Gastrocnemius medialis (tissue), 4 donors: ENCODE measurements at places on chromosomes 11 and 22.
A peak's percentile ranks its signal among the peaks of the same experiment; 100 is the strongest.

DNA sequence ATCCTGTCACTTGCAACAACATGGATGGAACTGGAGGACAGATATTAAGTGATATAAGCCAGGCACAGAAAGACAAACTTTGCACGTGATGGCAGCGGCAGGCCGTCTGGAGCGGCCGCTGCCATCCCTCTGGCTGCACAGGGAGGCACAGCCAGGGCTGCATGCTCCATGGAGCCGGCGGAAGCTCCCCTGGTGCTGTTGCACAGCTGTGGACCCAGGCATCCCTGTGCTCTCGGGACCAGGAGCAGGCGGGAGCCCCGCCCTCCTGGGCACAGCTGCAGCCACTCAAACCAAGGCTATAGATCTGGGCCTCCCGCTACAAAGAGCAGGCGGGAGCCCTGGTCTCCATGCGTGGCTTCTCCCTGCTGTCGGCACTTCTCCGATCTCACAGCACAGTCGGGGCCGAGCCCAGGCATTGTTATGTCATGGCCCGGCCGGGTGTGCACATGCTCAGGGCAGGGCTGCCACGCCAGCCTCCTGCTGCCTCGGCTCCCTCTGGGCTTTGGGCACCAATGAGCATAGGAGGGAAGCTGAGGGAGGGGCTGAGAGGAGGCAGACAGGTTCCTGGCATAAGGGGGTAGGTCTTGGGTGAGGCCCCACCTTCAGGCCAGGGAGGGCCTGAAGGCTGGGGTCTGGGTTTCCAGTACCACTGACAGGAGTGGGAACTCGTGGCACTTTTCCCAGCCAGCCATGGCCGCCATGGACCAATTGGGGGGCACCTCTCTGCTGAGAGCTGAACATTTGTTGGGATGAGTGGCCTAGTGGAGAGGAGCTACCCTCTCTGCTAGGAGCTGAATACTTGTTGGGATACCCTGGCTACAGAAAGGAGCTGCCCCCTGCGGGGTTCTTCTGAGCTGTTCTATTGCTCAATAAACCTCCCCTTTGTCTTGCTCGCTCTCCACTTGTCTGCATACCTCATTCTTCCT is 16.7 kb downstream of the RRP8 start:
- no peak for DNase-seq

- no peak for DNase-seq
Measured at GRCh38 chr11:76859708-76860227, 950 bp upstream of the ACER3 start.

DNA sequence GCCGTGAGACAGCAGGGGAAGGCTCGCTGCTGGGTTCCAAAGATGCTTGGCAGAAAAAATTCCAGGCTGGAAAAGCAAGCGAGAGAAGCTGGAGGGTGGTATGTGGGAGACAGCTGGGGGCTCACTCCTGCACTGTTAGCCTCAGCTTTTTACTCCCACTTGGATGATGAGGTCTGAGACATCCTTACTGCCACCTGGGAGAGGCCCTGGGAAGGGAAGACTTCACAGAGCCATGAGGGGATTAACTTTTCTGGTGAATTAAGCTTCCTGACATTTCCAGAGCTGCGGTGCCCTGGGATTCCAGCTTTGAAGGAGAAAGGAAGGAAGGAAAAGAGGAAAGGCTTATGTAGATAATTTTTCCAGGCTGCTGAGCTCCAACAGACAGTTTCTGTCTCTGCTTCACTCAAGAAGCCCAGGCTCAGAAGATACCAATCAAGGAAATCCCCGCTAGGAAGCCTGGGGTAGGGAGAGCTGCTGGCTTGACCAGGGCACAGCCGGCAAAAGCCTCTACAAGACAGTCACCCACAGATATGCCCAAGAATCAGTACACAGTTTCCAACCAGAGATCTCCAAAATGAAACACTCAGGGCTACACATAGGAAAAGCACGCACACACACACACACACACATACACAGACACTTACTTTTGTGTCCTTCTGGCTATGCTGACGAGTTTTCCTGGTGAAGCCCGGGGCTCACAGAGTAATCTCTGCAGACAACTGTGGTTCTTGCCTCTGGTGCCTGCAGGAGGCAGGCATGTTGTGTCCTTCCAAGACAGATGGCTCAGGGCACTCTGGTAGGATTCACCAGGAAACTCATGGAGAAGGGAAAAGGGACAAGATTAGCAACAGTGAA is 907 bp downstream of the MCHR1 start:
- DNase-seq = no peak

DNA sequence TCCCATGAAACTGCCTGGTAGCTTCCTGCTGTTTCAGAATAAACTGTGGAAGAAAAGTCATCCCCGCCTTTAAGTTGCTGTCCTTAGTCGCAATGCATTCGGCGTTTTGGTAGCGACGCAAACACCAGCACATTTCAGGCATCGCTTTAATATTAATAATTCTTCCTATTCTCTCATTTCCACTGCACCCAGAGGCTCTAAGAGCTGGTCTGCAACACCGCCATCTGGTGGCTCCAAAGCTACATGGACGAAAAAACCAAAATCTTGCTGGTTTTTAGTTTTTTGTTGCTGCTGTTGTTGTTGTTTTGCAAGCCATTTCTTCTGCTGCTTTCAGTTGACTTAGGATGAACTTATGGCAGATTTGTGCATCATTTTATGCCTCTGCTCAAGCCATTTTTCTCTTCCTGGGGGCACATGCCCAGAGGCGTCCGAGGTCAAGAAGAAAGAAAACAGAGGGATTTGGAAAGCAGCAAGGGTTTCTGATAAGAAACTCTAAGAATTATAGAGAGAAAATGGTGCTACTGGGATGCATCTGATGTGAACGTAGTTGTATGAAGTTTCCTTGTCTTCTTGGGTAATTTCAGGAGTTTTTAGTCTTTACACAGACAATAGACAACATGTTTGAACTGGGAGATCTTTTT is 345.4 kb upstream of the KIRREL3 start:
- no peak for DNase-seq

- no peak for DNase-seq
Measured at GRCh38 chr11:43649501-43649900, 31.0 kb upstream of the HSD17B12 start.

DNA sequence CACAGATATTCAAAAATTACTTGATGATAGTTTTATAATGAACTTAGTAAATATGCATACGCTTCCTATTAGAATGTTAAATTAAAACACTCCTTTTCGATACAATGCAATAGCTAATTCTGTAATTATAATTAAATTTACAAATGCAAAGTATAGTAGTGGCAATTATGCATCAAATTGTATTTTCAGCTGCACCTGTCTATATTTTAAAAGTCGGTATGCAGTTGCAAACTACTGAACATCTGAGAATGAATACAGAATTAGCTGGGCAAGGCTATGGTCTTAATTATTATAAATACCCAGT is 110.4 kb upstream of the ARHGAP42 start:
- DNase-seq = no peak

DNA sequence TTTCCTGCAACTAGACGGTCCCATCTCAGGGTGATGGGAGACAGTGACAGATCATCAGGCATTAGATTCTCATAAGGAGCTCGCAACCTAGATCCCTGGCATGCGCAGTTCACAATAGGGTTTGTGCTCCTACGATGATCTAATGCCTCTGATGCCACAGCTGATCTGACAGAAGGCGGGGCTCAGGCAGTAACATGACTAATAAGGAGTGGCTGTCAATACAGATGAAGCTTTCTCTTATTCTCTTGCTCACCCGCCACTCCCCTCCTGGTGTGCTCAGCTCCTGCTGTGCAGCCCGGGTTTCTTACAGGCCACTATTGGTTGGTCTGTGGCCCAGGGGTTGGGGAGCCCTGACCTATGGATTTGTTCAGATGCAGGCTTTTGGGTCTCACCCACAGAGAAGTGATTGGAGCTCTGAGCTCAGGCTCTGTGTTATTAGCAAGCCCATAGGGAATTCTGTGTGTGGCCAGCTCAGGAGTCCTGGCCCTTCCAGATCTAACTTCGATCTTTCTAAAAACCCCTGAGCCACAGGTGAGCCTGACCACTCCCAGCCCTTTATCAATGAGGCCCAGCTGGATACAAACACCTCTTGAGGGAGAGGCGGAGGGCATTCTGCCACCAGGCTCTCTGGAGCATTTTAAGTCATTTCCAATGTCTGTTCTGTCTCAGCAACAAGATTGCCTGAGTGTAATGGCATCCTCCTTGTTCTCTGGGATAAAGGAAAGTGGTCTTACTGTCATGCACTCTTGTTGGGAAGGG is 351.8 kb downstream of the BUD13 start:
- no peak for DNase-seq

DNA sequence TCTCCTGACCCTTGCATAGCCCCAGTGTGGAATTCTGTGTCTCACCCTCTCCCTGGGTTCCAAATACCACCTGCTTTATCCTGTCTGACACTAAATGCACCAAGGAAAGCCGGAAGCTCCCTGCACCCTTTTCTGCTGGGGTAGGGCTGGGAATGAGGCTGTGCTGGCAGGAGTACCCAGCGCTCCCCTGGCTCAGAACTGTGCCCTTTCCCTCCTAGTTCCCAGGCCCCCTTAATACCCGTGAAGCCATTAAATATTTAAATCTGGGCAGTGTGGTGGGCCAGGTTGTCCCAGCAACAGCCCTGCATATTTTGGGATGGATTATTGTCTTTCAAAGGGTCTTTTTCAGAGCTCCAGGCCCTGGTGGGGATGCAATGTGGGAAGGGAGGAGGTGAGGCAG is 63.0 kb downstream of the TP53I11 start:
- no peak for DNase-seq

GRCh38 chr11:69864686-69865661 is 45.8 kb upstream of the FGF3 start:
- DNase-seq = no peak

- no peak for DNase-seq
Measured at GRCh38 chr11:45661439-45662055, 3.9 kb downstream of the CHST1 start.

- DNase-seq = peak; percentile 26
Measured at GRCh38 chr11:16924826-16925560, 89.2 kb downstream of the PLEKHA7 start.

DNA sequence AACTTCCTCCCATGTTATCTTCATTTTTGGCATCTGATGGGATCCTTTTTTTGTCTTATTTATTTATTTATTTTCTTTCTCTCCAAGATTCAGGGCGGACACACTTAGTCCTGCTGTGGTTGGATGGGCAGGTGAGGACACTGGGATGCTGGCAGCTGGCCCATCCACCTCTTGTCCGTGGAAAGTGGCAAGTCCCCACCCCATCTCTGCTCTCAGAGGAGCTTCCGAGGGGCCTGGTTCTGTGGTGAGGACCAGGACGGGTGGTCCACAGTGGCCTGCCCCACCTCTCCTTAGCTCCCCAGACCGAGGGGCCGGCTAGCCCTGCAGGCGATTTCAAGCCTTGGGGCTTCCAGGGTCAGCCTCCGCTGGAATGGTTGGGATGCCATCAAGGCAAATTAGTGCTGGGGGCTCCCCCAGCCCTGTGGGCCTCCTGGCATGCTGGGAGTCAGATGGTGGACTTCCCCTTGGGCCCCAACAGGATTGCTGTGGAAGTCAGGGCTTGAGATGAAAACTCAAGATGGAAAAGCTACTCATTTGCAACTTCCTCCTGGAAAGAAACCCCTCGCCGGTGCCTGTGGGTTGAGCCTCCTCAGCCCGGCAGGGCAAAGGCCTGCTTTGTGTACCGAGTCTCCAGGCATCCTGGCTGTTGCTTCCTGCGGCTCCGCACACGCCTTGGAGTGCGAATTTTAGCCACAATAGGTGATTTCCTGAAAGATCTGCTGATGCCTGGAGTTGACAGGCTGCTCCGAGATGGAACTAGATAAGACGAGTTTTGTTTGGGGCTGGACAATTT is 31.2 kb upstream of the LINC01488 start:
- DNase-seq = no peak

GRCh38 chr11:19874266-19874665 is 161.6 kb downstream of the NAV2 start:
- DNase-seq = no peak

GRCh38 chr22:37186228-37186996 is 1.6 kb downstream of the C1QTNF6 start:
- DNase-seq = no peak

DNA sequence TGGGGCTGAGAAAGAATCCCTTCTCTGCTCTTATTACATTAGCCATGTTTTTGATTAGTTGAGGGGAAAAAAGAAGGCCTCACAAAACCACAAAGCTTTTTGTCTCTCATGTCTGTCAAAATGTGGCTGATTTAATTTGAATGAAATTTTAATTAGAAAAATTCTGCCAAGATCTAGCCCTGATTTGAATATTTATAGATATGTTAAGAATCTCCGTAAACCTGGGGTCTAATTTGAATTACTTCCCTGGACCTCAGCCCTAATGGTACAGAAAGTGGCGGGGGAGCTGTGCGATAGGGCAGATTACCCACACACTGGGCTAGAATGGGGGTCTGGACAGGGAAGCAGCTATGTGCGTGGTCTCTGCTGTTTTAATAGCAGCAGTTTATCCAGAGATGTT is 141.3 kb upstream of the TTC12 start:
- DNase-seq = no peak

- DNase-seq = no peak
Measured at GRCh38 chr11:2914455-2915195, 14.6 kb downstream of the PHLDA2 start.

GRCh38 chr11:120525261-120526171 is 14.0 kb downstream of the GRIK4 start:
- DNase-seq = no peak

DNA sequence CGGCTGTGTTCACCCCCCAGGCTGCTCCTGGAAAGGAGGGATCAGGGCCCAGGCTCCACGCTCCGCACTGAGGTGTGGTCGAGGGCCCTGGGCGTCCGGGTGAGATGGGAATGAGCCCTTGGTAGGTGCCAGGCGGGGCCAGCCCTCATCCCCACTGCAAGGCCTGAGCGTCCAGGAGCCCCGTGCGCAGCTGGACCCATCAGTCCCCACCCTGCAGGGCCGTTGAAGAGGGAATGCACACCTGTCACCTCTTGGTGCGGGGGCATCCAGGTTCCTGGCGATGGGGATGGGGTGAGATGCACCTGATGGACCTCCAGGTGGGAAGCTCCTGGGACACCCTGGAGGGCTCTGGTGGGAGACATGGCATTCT is 72.2 kb downstream of the KCNQ1 start:
- peak; percentile 0 for DNase-seq

GRCh38 chr11:85539740-85540139 is 87.4 kb downstream of the DLG2 start:
- no peak for DNase-seq

DNA sequence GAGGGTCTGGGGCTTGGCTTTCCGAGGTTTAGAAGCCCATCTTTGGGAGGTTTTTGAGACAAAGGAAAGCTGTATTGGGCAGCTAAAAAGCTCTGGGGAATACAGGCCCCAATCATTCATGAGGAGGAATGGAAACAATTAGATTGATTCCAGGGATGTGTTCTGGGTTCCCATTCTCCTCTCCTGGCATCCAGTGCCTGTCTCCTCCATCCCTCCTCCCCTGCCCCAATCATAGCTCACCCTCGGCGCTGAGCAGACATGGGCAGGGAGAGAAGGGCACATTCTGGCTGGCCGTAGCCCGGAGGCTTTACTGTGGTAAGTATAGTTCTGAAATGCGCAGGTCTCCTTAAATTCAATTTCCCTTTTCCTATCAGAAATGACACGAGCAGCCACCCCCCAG is 42.4 kb downstream of the ABTB2 start:
- no peak for DNase-seq
